AG09319 (cell line): ENCODE measurements at places on chromosomes 13 and 19.

DNA sequence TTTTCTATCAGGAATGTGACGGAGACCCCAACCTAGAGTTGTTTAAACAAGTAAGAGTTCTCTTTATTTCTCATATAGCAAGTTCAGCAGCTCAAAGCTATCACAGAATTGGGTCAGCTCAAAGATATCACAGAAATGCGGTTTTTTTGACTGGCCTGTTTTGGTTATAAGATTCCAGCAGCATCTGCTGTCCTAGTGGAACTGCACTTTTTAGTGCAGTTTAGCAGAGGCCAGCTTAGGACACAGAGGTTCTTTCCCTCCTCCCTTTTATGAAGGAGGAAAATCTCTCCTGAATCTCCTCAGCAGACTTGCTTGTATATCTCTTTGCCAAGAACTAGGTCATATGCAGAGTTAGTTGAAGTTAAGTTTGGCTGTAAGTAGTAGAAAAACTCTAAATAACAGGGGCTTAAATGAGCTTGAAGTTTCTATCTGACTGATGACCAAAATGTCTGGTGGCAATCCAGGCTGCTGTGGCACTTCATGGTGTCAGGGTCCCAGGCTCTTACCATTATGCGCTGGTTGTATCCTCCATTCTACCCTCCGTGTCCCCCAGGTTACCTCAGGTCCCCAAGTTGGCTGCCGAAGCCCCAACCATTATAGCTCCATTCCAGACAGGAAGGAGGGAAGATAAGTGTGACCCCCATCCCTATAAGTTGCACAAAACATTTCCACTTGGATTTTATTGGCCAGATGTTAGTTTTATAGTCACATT is 6.6 kb downstream of the PPP2R1A start:
- DNase-seq: no peak

GRCh38 chr13:26460648-26461047 is 96.8 kb upstream of the WASF3 start:
- no peak for DNase-seq

GRCh38 chr13:108346376-108346775 is 76.9 kb downstream of the TNFSF13B start:
- DNase-seq: no peak

DNA sequence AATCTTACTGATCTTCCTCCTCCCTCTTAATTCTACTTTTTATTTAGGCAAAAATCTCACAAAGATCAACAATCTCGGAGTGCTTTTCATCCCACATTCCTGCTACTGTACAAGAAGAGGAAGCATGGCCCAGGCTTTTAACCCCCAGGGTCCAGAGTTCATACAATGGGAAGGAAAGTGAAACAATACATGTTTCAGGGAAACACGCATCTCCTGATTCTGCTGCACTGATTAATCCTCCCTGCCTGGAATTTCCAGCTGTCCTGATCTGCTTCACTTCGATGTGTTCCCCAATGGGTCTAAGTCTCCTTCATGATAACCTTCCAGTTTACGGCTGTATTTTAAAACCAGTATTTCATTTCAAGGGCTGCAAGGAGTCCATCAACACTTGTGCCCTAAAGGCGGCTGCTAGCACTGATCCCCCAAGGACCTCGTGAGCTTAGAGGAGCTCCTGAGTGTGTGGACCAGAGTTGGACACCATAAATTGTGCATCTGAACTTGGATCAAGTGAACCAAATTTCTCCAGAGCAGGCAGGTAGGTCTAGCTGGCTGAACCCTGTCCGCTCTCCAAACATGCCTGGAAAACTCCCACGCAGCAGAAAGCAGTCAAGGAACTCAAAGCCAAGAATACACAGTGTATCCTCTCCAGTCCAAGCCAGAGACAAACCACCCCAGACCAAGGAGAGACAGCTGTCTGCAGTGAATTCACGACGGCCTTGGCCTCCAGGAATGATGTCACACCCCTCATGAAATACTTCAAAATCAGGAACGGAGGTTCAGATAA is 44.3 kb downstream of the COL4A1 start:
- no peak for DNase-seq

DNA sequence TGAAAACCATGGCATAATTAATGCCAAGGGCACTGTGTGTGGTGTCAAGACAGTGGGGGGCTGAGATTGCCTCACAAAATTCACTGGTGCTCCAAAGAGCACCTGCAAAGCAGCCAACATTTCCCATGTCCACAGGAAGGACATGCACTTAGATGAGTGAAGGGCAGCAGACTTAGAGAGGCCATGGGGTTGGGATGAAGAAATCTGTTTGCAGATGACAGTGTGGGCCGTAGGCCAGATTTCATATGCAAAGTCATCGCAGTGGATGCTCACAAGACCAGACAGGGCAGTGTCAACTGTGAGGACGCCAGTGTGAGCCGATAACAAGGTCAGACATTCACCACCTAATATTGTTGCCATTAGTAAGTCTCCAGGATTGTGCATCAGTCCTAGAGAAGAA is 773.4 kb downstream of the EFNB2 start:
- DNase-seq: no peak

GRCh38 chr13:94061301-94061700 is 418.2 kb downstream of the DCT start:
- peak; percentile 5 for DNase-seq

DNA sequence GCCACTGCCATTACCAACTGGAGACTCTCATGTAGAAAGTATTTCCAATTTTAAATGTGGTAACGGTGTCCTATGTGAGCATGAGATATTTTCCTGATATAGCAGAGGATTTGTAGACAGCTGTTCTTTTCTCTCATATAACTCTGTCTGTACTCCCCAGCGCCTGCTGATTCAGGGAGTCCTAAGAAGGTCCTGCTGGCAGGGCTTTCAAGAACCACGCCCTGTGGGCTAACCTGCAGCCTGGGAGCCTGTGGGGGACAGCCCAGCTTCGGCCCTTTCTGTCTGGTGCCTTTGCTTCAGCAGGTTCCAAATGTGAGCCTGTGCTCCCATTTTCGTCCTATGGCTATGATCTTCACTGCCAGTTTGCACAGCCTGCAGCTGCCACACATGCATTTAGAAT is 316.8 kb downstream of the ATP8A2 start:
- no peak for DNase-seq

GRCh38 chr19:1154731-1155351 is 19.2 kb downstream of the SBNO2 start:
- peak; percentile 84 for DNase-seq

- no peak for DNase-seq
Observed at GRCh38 chr19:43618921-43619261, 538 bp downstream of the ZNF428 start.

DNA sequence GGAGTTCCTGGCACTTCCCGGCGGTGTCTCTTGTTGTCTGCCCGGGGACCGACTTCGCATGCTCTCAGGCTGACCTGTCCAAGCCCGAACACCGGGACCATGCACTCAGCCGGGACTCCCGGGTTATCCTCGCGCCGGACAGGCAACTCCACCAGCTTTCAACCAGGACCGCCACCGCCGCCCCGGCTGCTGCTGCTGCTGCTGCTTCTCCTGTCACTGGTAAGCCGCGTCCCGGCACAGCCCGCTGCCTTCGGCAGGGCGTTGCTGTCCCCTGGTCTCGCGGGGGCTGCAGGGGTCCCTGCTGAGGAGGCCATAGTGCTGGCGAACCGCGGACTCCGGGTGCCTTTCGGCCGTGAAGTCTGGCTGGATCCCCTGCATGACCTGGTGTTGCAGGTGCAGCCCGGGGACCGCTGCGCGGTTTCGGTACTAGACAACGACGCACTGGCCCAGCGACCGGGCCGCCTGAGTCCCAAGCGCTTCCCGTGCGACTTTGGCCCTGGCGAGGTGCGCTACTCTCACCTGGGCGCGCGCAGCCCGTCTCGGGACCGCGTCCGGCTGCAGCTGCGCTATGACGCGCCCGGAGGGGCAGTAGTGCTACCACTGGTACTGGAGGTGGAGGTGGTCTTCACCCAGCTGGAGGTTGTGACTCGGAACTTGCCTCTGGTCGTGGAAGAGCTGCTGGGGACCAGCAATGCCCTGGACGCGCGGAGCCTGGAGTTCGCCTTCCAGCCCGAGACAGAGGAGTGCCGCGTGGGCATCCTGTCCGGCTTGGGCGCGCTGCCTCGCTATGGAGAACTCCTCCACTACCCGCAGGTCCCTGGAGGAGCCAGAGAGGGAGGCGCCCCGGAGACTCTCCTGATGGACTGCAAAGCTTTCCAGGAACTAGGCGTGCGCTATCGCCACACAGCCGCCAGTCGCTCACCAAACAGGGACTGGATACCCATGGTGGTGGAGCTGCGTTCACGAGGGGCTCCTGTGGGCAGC is 661 bp downstream of the FREM2 start:
- DNase-seq: no peak

GRCh38 chr19:4108767-4109625 is 14.9 kb downstream of the MAP2K2 start:
- DNase-seq: no peak

GRCh38 chr19:12802267-12803106 is 618 bp downstream of the THSD8 start:
- DNase-seq: no peak

- no peak for DNase-seq
Observed at GRCh38 chr13:27421101-27421871, 3.1 kb upstream of the GTF3A start.

- no peak for DNase-seq
Observed at GRCh38 chr13:22665506-22665905, 515.3 kb upstream of the SGCG start.

DNA sequence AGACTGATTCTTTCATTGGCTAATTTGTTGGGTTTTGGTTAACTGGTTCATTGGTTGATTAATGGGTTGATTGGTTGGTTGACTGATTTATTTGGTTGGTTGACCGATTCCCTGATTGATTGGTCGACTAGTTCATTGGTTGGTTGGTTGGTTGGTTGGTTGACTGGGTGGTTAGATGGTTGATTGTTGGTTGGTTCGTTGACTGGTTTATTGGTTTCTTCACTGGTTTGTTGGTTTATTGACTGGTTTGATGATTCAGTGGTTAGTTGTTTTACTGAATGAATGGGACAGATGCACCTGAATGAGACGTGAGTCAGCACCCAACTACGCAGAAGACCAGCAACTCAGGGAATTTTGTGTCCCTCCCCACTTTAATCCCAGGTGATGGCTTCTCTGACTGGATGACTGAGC is 2.7 kb upstream of the NUP62 start:
- no peak for DNase-seq

- DNase-seq: no peak
Observed at GRCh38 chr19:3225677-3226093, 1.2 kb downstream of the CELF5 start.

GRCh38 chr13:61149331-61149730 is 266.3 kb downstream of the PCDH20 start:
- no peak for DNase-seq

DNA sequence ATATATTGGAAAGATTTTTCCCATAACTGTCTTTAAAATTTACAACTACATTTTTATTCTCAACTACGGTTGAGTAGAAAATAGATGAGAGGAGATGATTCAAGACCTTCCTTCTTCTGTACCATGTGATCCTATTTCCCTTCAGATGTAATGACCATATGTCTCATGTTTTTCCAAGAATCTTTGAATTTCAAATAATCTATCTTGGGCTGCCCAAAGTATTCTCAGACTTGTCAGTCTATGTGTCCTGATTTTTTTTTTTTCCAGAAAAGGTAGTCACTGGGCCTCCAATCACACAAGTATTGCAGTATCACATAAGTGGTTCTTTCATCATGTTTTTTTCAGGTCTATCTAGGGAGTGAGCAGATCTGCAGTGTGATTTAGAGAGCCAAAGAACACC is 392.4 kb downstream of the RFC3 start:
- DNase-seq: no peak

DNA sequence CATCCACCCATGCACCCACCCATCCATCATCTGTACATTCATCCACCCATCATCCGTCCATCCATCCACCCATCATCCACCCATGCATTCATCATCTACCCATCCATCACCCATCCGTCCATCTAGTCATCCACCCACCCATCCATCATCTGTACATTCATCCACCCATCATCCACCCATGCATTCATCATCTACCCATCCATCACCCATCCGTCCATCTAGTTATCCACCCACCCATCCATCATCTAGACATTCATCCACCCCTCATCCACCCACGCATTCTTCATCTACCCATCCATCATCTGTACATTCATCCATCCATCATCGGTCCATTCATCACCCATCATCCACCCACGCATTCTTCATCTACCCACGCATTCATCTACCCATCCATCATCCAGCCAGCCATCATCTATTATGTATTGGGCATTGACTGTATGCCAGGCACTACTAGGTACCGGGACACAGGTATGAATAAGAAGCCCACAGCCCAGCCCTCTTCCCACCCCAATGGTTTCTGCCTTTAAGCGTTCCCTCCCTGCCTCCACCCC is 16.7 kb upstream of the GALP start:
- DNase-seq: no peak
